ENCODE measurements at places on chromosomes 6 and 20. TPM values are rescaled to one million over a fixed set of nuclear protein-coding genes. Genes with fewer than 3 reads are reported as not detected.

SNX21 gene
- 24.4 TPM for total RNA-seq

RIPOR3 gene
- 2.7 TPM for total RNA-seq

TOX2 gene
- total RNA-seq = 0.54 TPM

WFDC5 gene
- total RNA-seq = not detected

SIM1 gene
- total RNA-seq = not detected

LBP gene
- 0.18 TPM for total RNA-seq

DDX27 gene
- total RNA-seq = 17.1 TPM

TMEM200A gene
- total RNA-seq = 12.0 TPM

LRFN2 gene
- total RNA-seq = 5.4 TPM

SCRT2 gene
- 2.9 TPM for total RNA-seq

NOTCH4 gene
- total RNA-seq = 6.9 TPM

DAAM2 gene
- total RNA-seq = 7.3 TPM

MYCT1 gene
- 3.1 TPM for total RNA-seq

- DNase-seq = no peak
Measured at GRCh38 chr6:149614337-149614736, 34.2 kb downstream of the KATNA1 start.

DNA sequence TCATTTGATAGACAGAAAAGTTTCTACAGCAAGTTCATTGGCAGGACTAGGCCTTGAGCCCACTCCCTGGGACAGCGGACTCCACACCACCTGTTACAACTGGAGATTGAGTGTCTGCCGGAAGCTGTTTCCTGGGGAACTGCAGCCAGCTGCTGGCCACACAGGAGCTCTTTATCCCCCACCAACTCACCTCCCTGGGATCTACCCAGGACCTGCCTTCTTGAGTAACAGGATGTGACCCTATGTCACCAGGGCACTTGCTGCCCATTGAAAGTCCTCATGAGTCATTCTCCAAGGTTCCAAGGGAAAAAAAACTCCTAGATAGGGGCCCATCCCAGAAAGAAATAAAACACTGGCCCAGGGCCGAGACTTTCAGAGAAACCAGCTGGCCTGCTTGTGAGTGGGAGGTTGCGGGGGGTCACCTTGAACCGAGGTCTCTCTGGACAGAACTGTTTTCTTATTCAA is 37.4 kb upstream of the SLC9A8 start:
- DNase-seq = no peak

DNA sequence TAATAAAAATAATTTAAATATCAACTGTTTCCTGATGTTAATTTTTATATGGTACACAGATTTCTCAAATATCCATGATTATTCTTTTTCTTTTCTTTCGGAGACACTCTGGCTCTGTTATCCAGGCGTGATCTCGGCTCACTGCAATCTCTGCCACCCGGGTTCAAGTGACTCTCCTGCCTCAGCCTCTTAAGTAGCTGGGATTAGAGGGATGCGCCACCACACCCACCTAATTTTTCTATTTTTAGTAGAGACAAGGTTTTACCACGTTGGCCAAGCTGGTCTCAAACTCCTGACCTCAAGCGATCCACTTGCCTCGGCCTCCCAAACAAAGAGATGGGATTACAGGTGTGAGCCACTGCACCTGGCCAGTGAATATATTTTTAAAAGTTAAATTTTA is 20.5 kb downstream of the ROMO1 start:
- no peak for DNase-seq

- no peak for DNase-seq
Measured at GRCh38 chr6:110439356-110439755, 24.0 kb upstream of the DDO start.

GRCh38 chr20:58892932-58893224 is 40.4 kb downstream of the GNAS start:
- peak; percentile 33 for DNase-seq

- DNase-seq = no peak
Measured at GRCh38 chr20:51510169-51510568, 32.4 kb downstream of the NFATC2 start.

DNA sequence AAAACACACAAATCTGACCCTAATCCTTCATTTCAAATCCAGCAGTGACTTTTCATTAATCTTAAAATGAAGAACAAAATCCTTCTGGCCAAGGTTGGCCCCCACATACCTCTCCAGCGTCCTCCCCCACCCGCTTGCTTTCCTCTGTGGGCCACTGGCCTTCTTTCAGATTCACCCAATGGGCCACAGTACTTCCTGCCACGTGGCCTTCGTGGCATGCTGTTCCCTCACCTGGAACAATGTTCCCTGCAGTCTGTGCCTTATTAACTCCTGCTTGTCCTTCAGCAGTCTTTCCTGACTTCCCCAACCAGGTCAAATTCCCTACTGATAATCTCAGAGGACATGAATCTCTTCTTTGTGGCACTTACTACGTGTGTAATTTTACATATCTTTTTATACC is 5.3 kb upstream of the GTF2H4 start:
- no peak for DNase-seq

DNA sequence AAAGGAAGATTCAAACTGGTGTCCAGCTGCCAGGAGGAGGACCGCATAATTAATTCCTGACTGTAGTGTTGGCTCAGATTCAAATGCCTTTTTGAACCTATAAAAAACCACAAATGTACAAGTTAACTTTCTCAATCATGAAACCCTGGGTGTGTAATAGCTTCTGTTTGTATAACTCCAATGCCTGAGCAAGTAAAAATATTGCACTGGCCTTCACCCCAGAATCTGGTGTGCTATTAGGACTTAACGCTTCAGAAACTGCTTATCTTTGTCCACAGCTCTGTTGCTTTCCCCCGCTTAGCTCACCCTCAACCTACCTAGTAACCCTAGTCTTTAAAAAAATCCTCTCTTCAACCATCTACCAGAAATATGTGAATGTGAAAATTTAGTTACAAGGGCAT is 119.1 kb upstream of the MAP7 start:
- DNase-seq = no peak

- peak; percentile 33 for DNase-seq
Measured at GRCh38 chr6:56851074-56851473, 103.8 kb upstream of the BEND6 start.

DNA sequence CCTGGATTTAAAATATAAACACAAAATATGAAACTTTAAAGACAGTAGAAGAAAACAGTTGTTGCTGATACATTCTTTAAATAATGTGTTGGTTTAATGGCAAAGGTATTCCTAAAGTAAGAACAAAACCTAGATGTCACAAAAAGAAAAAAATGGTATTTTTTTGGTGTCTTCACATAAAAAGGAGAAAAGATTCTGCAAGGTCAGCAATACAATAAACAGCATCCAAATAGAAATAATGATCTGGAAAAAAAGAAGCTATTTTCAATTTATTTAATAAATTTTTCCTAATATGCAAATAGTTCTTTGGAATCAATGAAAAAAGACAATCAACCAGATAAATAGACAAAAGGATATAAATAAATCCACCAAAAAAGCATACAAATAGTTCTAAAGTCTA is 6.5 kb upstream of the ADGRF1 start:
- no peak for DNase-seq

GRCh38 chr6:152004896-152005295 is 197.4 kb downstream of the ESR1 start:
- DNase-seq = no peak

GRCh38 chr20:21702553-21703470 is 2.7 kb upstream of the PAX1 start:
- no peak for DNase-seq

DNA sequence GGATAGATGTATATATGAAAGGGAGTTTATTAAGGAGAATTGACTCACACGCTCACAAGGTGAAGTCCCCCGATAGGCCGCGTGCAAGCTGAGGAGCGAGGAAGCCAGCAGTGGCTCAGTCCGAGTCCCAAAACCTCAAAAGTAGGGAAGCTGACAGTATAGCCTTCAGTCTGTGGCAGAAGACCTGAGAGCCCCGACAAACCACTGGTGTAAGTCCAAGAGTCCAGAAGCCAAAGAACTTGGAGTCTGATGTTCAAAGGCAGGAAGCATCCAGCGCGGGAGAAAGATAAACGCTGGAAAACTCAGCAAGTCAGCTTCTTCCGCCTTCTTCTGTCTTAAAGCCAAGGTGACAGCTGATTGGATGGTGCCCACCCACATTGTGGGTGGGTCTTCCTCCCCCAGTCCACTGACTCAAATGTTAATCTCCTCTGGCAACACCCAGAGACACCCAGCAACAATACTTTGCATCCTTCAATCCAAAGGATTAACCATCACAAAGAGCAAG is 102.6 kb upstream of the GJE1 start:
- DNase-seq = no peak

DNA sequence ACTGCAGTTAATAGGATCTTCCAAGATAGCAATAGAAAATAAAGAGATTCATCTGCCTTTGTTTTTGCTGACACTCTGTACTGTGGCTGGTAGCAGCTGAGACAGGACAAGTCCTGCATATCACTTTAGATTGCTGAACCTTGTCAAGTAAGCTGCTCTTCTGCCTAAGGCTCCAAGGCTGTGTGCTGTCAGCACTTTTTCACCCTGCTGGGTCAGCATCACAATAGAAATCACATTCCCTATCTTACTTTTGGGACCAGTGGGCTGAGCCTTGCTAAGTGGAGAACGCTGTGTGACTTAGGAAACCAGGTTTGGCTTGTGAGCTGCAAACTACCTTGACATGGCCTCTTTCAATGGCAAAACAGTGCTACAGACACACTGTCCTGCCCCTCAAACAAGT is 263.9 kb downstream of the FRK start:
- no peak for DNase-seq

DNA sequence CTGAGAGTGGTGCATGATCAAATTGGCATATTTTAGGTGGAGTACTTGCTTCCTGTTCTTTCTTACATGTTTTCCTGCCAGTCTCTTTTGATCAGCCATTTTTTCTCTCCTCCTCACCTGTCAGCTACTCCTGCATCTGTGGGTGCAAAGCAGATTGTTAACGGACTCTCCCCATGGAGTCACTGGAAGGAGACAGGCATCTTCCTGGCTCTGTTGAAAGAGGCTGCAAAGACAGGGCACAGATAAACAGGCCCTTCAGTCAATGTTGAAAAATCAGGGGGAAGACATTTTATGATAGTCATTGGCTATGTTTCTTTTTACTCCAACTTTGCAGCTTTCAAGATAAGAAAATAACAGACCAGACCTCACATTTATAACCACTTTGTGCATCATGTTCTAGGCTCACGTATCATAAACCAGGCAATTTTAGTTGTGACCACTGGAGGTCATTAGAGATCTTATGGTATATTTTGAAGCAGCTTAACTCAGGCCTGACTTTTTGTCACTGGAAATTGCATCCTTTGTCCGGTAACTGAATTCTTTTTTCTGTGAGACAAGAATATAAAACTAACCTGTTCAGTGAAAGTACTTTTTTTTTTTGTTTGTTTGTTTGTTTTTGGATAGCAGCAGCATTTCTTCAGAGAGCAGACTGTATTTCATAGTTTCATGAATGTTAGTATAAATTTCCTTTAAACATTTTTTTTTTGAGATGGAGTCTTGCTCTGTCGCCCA is 20.1 kb downstream of the ECT2L start:
- DNase-seq = peak; percentile 64

GRCh38 chr6:44245912-44246662 is 814 bp upstream of the HSP90AB1 start:
- peak; percentile 91 for DNase-seq

DNA sequence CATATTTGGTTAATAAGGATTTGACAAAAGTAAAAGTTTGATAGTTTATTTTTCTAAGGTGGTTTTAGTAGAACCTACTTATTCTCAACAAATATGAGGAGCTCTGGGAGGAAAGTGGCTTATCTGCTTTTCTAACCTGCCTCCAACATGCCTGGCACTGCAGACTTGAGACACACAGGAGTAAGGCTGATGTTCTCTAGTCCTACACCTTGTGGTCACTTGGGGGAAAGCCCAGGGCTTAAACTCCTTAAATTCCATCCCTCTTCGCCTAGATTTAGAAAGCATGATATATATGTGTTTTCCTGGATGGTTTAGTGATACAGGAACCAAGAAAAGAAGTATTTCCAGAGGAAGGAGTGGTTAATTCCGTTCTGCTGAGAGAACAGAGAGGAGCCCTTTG is 39.9 kb upstream of the SAMD5 start:
- DNase-seq = no peak

GRCh38 chr20:41958391-41958790 is 340.2 kb upstream of the CHD6 start:
- no peak for DNase-seq

DNA sequence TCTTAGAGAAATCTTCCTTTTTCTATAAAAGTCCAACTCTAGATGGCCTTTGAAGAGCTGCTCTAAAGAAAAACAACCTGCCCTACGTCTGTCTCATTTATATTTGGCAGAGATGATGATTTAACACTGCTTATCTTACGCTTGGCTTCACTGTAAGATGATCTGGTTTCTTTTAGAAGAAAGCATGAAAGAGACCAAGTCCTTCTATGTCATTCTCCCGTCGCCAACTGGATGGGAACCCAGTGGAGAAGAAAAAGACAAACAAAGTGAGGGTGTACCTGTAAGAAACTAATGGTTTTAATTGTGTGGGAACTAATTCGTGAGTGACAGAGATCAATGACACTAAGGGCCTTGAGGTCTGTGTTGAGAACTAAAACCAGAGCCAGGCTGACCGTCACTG is 92.8 kb downstream of the MBOAT1 start:
- DNase-seq = no peak

DNA sequence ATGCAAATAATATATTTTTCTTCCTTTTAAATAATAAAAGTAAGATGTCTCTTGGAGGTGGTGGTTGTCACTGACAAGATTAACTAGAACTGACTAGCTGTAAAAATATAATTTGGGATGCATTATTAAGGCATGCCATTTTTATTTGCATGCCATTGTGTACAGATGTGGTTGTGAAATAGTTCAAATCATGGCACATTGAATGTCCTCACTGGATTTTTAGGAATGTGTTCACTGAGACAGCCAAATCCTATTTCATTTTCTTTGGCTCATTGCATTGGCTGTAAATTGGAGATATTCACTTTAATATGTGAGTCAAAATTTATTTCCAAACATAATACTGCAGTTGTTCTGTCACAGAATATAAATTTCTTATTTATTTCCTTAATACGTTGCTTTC is 62.3 kb downstream of the ESR1 start:
- DNase-seq = no peak

DNA sequence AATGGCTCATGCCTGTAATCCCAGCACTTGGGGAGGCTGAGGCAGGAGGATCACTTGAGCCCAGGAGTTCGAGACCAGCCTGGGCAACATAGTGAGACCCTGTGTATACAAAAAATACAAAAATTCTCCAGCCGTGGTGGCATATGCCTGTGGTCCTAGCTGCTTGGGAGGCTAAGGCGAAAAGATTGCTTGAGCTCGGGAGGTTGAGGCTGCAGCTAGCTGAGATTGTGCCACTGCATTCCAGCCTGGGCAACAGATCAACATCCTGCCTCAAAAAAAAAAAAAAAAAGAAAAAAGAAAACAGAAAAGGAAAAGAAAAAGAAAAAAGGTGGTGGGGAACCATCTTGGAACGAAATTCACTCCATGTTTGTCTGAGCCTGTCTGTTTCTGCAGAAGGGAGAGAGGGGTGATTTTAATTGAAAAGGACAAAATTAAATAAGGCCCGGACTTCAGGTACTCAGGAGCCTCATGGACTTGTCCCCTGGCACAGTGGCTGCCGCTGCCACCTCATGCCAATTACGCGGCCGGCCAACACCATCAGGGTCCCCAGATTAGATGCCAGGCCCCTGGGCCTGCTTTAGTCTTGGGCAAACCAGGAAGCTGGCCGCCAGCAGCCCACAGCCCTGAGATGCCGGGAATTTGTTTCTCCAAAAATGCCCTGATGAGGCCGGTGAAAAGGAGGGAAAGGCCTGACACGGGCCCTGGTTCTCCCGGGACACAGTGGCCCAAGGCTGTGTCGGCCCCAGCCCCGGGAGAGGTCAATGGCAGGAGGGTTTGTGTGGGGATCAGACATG is 37.8 kb upstream of the STX16 start:
- no peak for DNase-seq

GRCh38 chr6:169409742-169410312 is 156.2 kb upstream of the THBS2 start:
- DNase-seq = no peak
